Stimulated activated CD4-positive, alpha-beta T cell treated with anti-CD3 and anti-CD28 coated beads, Interleukin-2, amount 100 ng/mL, for 4 hours (primary cell): ENCODE measurements at places on chromosomes 16 and 17.

DNA sequence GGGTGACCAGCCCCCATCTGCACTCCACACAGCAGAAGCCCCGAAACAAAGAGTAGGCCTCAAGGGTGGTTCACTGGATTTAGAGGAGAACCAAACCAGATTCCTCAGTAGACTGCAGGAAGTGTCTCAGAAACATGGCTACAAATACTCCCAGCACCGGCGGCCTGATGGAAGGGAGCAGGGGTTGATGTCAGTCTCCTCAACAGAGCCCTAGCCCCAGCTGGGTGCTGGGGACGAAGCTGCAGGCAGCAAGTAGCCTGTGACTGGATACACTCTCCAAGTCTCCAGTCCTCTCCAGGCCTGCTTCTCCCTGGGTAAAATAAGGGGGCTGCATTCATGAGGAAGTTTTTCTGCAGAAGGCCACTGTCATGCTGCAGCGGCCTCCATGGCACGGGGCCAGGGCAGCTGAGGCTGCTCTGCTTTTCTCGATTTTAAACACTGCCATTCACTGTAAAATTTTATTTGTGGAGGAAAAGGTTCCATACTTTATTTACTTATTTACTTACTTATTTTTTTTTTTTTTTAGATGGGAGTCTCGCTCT lies 36.7 kb upstream of the SREBF1 start:
- DNase-seq, result no peak

DNA sequence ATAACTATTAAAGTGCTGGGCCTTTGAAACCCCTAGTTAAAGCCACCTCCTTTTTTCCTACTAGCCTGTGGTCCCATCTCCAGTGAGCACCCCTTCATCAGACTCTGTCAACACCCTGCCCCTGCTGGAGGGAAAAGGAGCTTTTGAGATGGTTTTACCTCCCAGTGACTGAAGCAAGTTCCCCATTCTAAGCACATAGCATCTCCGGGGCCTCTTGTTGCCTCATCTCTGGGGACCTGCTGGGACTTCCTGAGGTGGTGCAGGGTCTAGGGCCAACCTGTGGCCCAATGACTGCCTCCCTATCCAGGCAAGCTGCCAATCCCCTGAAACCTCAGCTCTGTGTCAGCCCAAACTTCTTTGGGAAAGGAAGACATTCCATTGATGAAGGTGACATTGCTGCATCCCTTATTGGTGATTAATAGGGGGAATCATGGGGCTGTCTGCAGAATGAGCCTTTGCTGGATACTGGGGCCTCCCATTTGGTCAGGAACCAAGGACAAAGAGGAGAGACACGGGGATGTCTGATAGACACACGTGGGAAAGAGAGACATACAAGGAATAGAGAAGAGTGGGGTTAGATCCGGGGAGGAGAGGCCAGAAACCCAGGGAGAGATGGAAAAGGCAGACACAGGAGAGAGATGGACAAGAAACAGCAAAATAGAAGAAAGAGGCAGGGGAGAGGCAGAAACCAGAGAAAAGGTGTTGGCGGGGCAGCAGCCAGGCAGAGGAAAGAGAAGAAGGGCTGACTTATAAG lies 2.4 kb downstream of the C1QL1 start:
- DNase-seq, result no peak

DNA sequence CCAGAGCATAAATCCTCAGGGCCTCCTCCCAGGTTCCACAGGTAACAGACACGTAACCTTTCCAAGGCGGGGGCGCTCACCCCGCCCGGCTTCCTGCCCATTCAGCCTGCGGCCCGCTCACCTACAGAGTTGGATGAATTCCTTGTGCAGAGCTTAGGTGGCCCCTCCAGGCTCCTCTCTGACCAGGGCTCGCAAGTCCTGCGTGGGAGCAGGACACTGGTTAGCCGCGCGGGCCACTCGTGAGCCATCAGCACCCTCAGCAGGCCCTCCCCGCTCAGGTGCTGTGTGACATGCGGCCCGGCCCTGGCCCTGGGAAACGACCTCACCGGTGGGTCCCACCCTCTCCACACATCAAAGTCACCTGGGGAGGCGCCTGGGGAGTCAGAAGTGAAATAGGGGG lies 528 bp downstream of the TERB1 start:
- DNase-seq, result no peak

DNA sequence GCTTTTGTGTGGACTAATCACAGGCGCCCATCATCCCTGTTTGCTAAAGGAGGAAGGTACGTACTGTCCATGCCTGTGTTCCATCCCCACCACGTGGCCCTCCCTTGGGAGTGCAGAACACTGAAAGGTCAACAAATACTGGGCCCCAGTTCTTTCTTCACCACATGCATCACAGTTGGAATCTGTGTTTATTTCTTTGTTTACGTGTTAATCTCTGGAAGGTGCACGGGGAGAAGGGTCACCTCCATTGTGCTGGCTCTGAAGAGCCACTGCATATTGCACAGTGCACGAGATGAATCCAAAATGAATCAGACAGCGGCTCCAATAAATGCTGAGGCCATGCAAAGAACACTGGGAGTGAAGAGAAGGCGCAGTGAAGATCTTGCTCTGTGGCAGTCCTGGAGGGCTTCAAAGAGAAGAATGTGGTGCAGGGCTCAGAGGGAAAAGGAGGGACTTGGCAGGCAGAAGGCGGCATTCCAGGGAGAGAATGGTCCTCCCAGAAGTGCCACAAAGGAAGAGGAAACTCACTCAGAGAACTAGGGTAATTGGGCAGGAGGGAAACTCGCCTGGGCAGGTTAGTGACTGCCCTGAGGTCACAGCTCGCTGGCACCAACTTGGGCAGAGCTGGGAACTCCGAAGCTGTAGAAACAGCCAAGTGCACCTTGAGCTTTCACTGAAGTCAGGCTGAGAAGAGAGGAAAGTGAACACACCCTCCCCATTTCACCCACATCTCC lies 3.7 kb downstream of the RPH3AL start:
- no peak for DNase-seq
